Fibroblast of the aortic adventitia (primary cell): ENCODE measurements at places on chromosomes 3 and 15. TPM values are rescaled to one million over a fixed set of nuclear protein-coding genes. Genes with fewer than 3 reads are reported as not detected.

MCF2L2 gene
- 0.09 TPM in 1 of 2 replicates, not detected in the other for total RNA-seq

WNT7A gene
- not detected in 2 replicates for total RNA-seq

NUDT16 gene
- total RNA-seq, result 11.5 and 22.0 TPM in 2 replicates

C3orf49 gene
- not detected in 2 replicates for total RNA-seq

MME gene
- 50.4 and 101 TPM in 2 replicates for total RNA-seq

CD200 gene
- 3.3 and 3.7 TPM in 2 replicates for total RNA-seq

ECE2 gene
- total RNA-seq, result not detected in 2 replicates

AMT gene
- total RNA-seq, result 0.63 and 3.3 TPM in 2 replicates

AAGAB gene
- total RNA-seq, result 43.7 and 95.6 TPM in 2 replicates

RASSF1 gene
- total RNA-seq, result 20.4 and 45.7 TPM in 2 replicates

RHCG gene
- total RNA-seq, result not detected in 2 replicates
